ENCODE measurements at places on chromosomes 13 and 19.

- no peak for DNase-seq
Observed at GRCh38 chr19:51740356-51740755, 11.3 kb downstream of the FPR1 start.

- DNase-seq, result no peak
Observed at GRCh38 chr19:47270408-47270807, 4.3 kb upstream of the INAFM1 start.

- no peak for DNase-seq
Observed at GRCh38 chr13:45040622-45041021, 51.3 kb downstream of the GPALPP1 start.

- no peak for DNase-seq
Observed at GRCh38 chr19:3233831-3234230, 9.4 kb downstream of the CELF5 start.
